Gastrocnemius medialis (tissue), 4 donors: ENCODE measurements at places on chromosomes 1 and 21.

- DNase-seq, result no peak
Observed at GRCh38 chr1:7528386-7529198, 242.5 kb upstream of the VAMP3 start.

DNA sequence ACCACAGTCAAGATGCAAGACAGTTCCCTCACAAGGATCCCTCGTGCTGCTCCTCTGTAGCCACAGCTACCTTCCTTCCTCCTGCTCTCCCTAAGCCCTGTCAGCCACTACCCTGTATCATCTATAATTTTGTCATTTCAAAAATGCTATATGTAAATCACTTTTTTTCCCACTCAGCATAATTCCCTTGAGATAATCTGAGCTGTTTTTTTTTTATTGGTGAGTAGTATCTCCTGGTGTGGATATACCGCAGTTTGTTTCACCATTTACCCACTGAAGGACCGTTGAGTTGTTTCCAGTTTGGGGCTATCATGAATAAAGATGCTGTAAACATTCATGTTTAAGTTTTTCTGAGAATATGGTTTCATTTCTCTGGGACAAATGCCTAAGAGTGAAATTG lies 88.2 kb downstream of the HUNK start:
- DNase-seq, result no peak

DNA sequence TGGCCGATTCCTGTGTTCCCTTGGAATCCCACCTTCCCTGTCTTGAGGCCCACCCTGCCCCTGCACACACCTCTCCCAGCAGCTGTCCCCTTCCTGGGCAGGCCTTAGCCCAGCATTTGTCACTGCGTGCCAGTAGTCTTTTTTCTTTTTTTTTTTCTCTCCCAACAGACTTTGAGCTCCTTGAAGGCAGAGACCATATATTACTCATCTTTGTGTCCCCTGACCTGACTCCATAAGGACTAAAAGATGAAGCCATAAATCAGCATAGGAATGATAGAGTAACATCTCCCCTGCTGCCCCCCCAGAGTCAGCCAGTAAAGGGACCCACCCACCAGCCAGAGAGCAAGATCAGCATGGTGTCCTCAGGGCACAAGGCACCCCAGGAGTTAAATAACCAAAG lies 27.4 kb downstream of the PIGM start:
- DNase-seq, result no peak

DNA sequence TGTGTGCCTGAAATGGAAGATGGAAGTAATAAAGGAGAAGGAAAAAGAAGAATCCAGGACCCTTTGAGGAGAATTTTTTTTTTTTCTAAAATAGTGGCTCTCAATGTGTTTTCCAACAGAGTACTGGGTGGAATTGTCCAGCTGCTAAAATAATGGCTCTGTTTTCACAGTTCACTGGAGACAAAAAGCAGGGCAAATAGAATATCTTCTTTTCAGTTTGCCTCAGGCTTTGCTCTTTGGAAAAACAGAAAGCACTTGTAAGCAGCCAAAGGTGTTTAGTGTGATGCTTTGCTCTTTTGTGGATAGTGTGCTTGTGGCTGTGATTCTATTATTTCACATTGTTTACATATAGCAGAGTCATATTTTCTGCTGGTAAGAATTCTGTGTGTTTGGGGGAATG lies 77.4 kb upstream of the MROH9 start:
- DNase-seq, result no peak

- no peak for DNase-seq
Observed at GRCh38 chr1:183206538-183207122, 20.6 kb downstream of the LAMC2 start.

GRCh38 chr1:43425045-43425444 lies 28.7 kb downstream of the HYI start:
- DNase-seq, result no peak

DNA sequence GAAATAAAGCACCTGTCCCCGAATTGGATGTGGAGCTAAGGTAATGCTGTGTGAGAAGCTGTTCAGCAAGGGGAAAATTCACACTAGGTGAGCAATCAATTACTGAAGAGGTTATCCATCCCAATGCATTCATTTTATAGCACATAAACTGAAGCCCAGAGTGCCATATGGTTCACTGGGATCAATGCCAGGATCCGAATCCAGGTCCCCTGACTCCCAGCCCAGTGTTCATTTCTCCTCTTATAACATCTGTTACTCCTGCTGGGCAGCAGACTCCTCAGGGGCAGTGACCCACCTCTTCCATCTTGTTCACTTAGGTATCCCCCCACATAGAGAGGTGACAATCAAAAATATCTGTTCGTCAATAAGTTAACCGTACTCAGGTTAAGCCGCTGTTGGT lies 13.2 kb upstream of the SEC16B start:
- DNase-seq, result no peak

- no peak for DNase-seq
Observed at GRCh38 chr1:94668528-94668927, 127.0 kb upstream of the F3 start.

GRCh38 chr1:167805041-167805556 lies 83.3 kb downstream of the MPZL1 start:
- no peak for DNase-seq

DNA sequence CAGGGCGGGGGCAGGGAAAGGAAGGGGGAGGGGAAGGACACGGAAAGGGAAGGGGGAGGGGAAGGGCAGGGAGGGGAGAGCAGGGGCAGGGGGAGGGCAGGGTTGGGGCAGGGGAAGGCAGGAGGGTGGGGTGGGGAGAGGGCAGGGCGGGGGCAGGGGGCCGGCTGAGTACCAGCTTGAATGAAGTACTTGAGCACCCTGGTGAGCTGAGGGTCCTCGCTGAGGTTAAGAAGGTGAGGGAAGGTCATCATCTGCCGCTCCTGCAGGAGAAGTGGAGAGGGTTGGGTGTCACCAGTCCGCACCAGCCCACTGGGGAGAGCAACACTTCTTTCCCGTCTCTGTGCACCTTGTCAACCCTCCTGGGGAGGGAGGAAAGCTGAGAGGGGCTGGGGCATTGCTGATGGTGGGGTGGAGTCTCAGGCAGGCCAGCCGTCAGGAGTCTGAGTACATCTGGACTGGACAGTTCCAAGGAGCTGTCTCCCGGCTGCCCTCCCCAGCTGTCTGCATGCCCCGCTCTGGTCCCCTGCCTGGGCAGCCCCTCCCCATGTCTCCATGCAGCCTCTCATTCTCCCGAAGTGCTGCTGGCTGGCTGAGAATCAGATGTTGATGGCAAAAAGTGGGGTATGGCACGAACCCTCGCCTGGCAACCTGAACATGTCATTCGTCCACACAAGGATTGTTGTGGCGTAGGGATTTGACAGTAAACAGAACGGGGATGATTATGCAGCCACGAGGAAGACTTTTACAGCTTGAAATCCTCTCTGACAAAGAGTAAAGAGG lies 70.0 kb downstream of the SCCPDH start:
- DNase-seq, result no peak

DNA sequence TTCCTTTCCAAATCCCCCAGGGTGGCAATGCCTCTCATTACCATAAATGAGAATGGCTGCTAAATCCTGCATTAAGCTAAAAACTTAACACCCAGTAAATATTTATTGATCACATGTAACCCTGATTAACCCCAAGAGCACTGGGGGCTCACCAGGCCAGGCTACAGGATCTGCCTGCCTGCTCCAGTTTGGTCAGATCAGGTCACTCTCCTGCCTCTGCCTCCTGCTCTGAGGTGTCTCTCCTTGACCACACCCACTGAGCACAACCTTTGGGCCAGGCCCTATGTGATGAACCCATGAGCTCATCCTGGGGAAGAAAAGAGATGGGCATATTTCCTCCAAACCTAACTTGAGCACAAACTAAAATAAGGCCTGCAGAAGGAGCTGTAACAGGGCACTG lies 93.5 kb downstream of the TRABD2B start:
- no peak for DNase-seq

GRCh38 chr1:11499601-11500331 lies 20.8 kb downstream of the DISP3 start:
- no peak for DNase-seq

DNA sequence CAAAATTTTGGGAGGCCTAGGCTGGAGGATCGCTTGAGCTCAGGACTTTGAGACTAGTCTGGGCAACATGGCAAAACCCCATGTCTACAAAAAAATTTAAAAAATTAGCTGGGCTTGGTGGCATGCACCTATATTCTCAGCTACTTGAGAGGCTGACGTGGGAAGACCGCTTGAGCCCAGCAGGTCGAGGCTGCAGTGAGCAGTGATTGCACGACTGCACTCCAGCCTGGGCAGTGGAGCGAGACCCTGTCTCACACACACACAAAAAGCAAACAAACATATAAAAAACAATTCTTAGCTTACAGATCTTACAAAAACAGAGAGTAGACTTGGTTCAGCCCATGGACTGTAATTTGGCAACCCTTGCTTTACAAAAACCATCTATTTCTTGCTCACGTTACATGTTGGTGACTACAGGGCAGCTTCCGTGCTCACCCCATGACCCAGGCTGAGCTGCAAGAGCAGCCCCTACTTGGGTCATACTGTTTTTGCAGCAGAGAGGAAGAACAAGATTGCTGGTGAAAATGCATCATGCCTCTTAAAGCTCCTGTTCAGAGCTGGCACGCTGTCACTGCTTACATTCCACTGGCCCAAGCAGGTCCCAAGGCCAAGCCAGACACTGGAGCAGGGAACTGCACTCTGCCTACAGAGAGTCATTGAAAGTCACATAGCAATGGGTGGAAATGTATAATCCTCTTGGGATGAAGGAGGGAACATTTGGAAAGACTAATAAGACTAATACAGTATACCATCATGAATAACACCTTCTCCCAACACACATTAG lies 13.4 kb upstream of the ZBTB8A start:
- DNase-seq, result no peak

DNA sequence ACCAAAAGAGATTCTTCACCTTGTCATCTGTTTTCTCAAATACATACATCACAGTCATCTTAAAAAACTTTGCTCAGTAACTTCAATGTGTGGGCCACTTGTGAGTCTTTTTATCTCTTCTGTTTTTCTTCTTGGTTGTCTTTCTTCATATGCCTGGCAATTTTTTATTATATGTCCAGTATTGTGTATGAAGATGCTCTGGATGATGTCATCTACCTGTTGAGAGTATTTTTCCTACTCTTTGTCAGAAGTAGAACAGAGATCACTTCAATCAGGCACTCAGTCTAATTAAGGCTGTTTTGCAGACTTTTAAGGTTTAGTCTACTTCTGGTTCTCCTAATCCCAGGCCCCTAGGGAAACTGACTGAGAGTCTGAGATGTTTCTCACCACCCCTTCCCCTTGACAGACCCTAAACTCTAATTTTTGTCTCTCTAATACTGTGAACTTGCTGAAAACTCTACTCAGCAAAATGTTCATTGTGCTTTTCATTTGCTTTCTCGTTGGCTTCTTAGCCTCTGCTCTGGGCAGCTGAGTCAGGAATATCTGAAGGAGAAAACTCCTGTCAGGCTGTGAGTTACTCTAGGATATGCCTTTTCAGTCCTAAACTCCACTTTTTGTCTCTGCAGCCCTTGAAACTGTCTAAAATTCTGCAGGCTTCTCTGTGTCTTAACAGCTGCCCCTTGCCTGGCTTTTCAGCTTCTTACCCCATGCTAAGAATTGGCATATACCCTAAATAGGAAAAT lies 33.0 kb upstream of the DNAJC6 start:
- no peak for DNase-seq

DNA sequence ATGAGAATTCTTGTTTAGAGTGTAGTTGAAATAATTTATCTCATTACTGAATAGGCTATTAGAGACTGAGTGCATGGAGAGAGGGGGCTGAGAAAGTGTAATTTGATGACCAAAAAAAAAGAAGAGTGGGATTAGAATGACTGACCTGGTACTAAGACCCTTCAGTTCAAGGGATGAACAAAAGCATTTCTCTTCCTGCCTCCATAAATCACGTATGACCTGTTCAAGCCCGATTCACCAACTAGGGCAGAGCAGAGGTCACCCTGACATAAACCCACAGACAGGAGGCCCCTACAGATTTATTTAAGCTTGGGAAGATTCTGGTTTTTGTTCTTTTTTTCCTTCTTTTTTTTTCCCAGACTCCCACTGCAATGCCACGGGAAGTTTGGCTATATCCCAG lies 123.7 kb upstream of the COP1 start:
- no peak for DNase-seq

- no peak for DNase-seq
Observed at GRCh38 chr1:156014829-156015228, 5.9 kb downstream of the SSR2 start.

DNA sequence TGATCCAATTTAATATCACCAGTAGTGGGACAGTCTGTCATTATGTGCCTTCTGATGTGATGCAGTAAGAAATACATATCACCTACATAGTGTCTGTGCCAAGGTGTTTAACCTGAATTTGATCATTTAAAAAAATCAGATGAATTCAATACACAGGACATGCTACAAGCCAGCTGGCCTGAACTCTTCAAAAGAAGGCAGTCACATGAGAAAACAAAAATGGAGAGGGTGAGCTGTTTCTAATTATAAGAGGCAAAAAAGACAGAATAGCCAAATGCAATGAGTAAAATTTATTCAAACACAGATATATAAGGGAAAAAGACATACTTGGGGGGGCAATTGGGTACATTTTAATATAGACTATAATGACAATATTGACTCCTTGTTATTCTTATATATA lies 66.5 kb downstream of the ST3GAL3 start:
- no peak for DNase-seq

DNA sequence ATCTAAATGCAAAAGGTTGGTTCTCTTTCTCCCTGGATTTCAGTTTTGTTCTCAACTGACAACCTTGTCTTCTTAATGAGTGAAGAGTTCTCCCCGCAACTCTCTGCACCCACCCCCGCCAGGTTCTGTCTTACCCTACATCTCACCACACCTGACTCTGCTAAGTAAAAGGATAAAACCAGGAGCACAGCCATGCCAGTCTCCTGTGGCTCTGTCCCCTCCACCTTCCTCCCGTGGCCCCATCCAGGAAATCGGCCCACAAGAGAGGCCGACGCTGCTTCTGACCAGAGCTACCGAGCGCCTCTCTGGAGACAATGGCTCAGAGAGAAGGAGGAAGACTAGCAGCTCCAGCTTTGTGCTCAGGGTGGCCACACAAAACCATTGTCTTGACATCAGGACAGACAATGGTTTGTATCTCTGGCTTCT lies 72.2 kb downstream of the PLEKHA6 start:
- no peak for DNase-seq

DNA sequence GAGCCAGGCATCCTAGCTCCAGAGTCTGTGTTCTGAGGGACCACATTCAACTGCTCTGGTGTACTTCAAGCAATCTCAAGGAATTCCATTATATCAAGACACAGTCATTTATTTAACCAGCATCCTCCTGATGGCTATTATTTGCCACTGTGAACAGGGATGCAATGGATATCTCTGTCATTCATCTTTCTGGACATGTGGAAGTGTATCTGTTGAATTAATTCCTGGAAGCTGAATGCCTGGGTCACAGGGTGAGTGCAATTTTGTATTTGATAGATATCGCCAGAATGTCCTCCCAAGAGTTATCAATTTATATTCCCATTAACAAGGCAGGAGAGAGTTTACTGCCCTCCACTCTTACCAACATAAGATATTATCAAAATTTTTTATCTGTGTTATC lies 24.7 kb upstream of the LRP8 start:
- no peak for DNase-seq

- no peak for DNase-seq
Observed at GRCh38 chr1:152380932-152381331, 21.1 kb upstream of the FLG2 start.

GRCh38 chr1:66285618-66286270 lies 248.2 kb upstream of the SGIP1 start:
- no peak for DNase-seq
